ENCODE measurements at places on chromosomes 6 and 20.

DNA sequence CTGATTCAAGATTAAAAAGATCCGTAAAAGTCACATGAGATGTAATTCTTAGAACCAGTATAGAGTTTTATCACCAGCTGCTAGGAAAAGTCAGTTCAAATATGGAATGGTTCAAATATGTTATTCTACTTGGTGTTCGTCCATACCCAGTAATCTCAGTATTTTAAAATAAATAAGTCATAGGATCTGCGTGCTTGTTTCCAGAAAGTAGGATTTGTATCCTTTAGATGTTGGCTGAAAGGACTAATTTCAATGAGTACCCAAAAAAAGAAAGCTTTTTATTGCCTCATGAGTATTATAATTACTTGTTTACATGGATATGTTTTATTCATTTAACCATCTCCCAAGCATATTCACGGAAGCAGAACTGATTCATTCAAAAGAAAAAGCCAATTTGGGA, 12.2 kb downstream of the TPD52L1 start:
- no peak for DNase-seq

DNA sequence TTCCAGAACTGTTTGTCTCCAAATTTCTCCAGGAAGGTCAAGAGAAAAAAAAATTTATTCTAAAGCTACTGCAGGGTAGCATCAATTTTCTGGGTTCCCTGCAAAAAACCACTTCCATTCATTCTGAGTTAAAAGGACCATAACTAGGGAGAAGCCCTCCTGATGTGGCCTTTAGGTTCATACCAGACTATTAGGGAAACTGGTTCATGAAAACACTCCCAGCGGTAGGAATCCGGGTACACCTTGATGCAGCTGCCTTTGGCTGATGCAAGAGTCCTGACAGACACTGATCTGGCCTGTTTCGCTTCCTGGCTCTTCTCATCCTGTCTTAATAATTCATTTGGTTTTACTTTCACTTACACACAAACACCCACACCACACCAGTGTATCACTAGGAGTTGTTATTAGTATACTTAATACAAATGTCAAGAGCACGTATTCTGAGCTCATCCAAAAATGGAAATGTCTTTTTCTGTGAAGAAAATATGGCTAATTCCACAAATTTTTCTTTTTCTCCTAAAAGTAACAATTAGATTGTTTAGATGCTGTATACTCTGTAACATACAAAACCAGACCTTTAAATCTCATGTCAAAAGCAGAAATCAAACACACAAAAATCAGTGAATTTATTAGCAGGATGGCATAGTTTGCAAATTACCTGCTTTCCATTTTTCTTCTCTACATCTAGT, 38.4 kb upstream of the ARHGAP18 start:
- no peak for DNase-seq

DNA sequence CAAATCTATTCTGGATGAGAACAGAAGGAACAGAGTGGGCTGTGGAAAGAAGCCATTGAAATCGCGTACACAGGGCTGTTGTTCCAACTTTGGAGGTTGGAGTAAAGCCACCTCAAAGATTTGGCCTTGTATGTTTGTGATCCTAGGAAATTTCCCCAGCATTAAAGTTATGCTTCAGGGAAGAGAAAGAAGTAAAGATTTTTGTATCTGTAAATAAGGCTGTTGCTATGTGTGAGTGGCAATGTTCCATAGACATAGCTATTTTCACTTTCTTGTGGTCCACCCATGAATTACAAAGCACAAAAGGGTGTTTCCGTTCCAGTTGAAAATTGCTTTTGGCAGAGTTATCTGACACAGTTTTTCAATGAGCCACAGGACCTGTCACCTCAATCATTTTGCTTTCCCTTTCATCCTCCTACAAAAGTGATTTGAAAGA, 321.3 kb downstream of the TFAP2B start:
- DNase-seq, result no peak

DNA sequence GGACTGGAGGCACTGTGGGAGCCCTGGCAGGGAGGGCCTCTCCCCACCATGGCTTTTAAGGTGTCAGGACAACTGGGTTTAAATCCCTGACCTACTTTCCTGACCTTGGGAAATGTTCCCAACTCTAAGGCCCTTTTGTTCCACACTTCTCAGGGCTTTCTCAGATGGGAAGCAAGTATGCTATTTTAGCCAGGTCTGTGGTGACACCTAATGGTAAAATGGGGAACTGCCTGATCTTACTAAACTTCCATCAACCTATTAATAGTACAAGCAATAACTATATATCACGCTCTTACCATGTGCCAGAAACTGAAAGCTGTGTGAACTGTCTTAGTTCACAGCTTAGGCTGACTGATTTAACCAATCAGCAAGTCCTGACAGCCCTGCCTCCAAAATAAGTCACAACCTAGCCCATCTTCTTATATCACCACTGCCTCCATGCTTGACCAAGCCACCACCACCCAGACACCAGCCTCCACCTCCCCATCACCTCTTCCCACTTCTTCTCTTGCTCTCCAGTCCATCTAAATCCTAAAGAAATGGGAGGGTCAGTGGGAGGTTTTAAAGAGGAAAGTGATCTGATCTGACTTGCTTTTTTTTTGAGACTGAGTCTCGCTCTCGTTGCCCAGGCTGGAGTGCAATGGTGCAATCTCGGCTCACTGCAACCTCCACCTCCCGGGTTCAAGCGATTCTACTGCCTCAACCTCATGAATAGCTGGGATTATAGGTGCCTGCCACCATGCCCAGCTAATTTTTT, 6.9 kb upstream of the BLCAP start:
- peak; percentile 57 for DNase-seq

GRCh38 chr6:137217801-137218472, 1.2 kb downstream of the IFNGR1 start:
- no peak for DNase-seq

DNA sequence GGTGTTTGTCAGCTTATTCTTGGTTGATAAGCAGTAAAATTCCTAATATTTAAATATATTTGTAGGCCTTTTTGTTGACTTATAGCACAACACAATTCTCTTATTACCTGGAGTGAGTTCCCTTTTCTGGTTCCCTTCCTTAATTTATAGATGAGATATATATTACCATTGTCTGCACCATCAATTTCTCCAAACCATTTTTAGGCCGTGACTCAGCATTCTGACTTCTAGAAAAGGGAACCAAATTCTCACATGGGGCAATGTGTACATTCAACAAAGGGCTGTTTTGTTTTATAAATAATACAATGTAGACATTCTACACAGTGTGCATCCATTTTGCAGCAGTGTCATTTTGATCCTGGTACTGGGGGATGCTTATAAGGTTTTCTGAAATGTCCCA, 52.8 kb downstream of the NCOA7 start:
- DNase-seq, result no peak

DNA sequence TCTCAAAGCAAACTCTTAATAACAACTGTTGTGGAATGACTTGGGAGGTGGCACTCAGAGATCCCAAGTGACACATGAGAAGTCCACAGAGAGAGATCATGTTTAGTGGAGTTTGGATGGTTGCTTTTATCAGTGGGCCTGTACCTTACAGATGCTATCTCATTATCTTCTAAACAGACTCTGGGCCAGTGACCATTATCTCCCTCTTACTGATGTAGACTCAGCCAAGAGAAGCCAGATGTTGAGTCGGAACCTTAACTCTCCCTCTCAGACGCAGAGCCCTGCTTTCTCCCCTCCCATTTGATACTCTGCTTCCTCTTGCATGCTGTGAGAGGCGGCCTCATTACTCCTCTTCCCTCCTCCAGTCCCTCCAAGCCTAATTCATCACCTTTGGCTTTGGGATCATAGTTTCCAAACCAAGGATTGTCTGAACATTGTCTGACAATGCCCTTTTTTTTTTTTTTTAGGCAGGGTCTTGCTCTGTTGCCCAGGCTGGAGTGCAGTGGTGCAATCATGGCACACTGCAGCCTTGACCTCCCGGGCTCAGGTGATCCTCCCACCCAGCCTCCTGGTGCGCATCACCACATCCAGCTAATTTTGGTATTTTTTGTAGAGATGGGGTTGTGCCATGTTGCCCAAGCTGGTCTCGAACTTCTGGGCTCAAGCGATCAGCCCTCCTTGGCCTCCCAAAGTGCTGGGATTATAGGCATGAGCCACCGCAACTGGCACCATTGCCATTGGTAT, 4.5 kb upstream of the DDR1 start:
- no peak for DNase-seq

GRCh38 chr6:13575377-13575775, 975 bp downstream of the SIRT5 start:
- no peak for DNase-seq

DNA sequence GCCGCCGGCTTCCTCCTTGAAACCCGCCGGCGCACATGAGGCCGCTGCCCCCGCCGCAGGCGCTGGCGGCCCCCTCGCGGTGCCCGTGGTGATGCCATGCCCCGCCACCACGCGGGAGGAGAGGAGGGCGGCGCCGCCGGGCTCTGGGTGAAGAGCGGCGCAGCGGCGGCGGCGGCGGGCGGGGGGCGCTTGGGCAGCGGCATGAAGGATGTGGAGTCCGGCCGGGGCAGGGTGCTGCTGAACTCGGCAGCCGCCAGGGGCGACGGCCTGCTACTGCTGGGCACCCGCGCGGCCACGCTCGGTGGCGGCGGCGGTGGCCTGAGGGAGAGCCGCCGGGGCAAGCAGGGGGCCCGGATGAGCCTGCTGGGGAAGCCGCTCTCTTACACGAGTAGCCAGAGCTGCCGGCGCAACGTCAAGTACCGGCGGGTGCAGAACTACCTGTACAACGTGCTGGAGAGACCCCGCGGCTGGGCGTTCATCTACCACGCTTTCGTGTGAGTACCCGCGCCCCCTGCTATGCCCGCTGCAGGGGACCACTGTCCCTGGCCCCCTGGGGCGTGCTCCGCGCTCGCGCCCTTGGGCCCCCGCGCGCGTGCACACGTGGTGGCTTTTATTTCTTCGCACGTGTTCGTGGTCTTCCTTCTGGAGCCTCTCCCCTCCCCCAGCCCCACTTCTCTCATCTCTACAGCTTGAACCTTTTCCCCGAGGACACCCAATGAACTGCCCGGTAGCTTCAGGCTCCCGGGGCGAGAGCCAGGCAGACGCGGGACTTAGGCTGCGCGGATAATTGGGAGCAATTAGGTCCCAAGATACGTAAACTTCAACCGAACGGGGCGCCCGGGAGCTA, 453 bp downstream of the KCNQ5 start:
- DNase-seq, result peak; percentile 67

- DNase-seq, result no peak
Measured at GRCh38 chr6:3356824-3357420, 98.2 kb downstream of the PSMG4 start.

DNA sequence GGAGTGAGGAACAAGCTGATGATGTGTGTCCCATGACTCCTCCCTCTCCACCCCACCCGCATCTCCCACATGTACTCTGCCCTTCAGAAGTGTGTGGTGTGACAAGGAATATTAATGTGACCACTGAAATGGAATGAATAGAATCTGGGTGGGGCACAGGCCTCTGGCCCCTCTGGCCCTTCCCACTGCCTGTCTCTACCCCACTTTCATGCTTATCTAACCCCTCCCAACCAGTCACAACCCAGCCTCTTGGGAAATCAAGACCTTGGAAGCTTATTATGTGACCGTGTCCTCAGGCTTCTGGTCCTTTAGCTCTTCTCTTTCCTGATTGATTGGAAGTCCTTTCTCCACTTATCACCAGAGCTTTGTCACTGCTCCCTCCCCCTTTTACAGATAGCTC, 312.2 kb upstream of the SOX4 start:
- no peak for DNase-seq

- DNase-seq, result no peak
Measured at GRCh38 chr6:114157848-114158247, 185.0 kb downstream of the HS3ST5 start.

GRCh38 chr6:127865108-127865507, 35.8 kb downstream of the THEMIS start:
- DNase-seq, result no peak

DNA sequence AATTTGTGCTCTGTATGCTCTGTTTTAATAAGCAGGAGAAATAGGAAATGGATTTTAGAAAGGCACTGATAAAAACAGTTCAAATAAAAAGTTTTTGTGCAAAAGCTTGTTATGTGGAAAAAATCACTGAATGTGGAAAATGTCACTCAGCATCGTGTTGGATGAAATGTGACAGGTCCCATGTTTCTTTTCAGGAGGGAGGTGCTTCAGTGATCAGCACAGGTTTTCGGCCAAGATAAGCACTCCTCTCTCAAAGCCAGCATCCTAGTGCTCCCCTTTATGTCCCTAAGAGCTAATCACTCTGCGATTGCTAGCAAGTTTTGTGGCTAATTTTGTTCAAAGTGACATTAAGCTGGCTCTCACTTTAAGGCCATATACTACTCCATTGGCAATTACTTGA, 12.0 kb downstream of the UBE3D start:
- no peak for DNase-seq

Data from NCI-H774 (cell line).